ENCODE measurements at places on chromosomes 2 and 18.

- DNase-seq = no peak
Measured at GRCh38 chr2:233101816-233102215, 41.7 kb downstream of the INPP5D start.

GRCh38 chr2:171271971-171272436, 111.3 kb upstream of the TLK1 start:
- DNase-seq = no peak

DNA sequence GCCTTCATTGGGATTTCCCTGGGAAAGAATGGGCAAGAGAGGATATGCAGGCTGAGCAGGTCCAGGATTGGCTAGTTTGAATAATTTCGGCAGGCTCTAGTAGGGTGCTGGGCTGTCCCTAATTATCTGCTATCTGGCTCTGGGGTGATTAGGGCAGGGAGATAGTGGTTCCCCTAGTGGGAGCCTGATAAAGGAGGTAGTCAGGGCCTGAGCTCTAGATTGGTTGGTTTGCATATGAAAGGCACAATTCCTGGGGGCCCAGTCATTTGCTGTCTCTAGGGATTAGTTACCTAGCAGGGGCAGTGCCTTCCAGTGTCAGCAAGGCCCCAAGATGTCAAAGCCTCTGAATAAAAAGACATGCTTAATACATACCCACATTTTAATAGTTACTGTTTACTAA, 690.1 kb upstream of the KLHL29 start:
- DNase-seq = no peak

- peak; percentile 63 for DNase-seq
Measured at GRCh38 chr18:12658426-12659138, 675 bp upstream of the SPIRE1 start.

- DNase-seq = no peak
Measured at GRCh38 chr18:32998285-32998684, 225.5 kb upstream of the KLHL14 start.

- no peak for DNase-seq
Measured at GRCh38 chr2:48852938-48853337, 97.4 kb upstream of the LHCGR start.

- DNase-seq = no peak
Measured at GRCh38 chr2:85872536-85873161, 16.1 kb downstream of the ST3GAL5 start.

DNA sequence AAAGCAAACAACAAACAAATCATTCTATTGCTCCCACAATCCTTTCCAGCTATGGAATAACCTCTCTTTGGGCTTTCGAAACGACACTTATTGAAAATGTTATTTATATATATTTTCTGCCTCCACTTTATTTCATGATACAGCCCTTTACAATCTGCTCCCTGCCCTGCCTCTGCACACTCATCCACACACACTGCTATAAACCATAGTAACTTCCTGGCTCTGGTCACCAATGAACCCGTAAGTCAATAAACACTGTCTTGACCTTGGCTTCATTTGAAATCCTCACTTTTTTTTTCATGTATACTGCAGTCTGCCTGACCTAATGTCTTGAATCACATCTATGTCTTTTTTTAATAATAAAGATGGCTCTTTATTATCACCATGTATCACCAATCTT, 161.5 kb downstream of the SLC39A10 start:
- DNase-seq = no peak

- DNase-seq = no peak
Measured at GRCh38 chr2:235265348-235265965, 228.4 kb upstream of the AGAP1 start.

GRCh38 chr2:196275646-196276352, 104.4 kb upstream of the STK17B start:
- no peak for DNase-seq

DNA sequence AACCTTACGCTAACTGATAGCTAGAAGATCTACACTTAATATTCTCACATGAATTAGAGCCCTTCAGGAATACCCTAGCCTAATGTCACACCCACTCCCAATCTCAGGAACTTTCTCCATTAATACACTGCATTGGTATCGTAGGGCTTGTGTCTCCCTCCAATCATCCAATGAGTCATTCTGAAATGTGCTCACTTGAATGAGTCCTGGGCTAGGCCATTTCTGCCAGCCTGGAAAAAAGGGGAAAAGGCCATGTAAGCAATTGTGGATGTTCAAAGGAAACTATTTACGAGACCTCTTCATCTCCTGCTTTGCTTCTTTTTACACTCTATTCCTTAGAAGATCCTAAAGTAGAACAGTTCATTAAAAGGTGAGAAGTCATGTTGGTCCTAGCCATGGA, 18.8 kb downstream of the ZEB2 start:
- DNase-seq = no peak

DNA sequence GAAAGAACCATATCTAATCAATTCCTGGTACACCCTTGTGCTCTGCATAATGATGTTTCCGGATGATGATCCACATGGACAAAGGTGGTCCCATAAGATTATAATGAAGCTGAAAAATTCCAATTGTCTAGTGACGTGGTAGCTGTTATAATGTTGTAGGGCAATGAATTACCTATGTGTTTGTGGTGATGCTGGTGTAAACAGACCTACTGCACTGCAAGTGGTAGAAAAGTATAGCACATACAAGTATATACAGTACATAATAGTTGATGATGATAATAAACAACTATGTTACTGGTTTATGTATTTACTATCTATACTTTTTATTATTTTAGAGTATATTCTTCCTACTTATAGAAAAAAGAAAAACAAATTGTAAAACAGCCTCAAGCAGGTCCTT, 8.4 kb downstream of the DGKD start:
- DNase-seq = no peak

DNA sequence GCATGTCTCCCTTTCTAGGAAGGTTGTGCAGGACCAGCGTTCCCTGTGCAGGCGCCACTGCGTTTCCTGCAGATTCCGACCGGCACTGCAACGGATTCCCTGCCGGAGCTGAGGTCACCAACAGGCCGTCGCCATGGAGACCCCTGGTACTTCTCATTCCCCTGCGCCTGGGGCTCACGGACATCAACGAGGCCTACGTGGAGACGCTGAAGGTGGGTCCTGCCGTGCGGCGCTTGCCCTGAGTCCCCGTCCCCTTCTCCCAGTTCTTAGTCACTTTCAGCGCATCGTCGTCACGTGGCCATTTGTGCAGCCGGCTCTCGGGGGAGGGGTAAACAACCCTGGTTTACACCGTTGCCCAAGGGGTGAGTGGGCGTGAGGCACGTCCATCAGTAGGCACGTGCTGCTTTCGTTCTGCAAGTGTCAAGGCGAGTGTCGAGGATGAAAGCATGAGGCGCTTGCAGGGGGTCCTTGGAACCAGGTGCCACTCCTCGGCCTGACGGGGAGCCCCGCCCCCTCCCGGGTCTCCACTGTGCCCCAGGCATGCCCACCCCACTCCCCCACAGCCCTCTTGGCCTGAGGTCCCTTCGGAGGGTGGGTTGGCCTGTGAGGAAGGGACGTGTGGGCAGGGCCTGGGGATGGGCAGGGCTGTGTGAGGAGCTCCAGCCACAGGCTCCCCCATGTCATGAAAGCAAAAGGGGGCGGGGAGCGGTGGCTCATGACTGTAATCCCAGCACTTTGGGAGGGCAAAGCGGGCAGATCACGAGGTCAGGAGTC, 19.8 kb downstream of the DTYMK start:
- no peak for DNase-seq

- no peak for DNase-seq
Measured at GRCh38 chr2:165720511-165720910, 73.5 kb downstream of the GALNT3 start.

GRCh38 chr2:170271340-170271739, 93.4 kb downstream of the MYO3B start:
- no peak for DNase-seq

GRCh38 chr2:173353556-173353955, 1.1 kb upstream of the CDCA7 start:
- no peak for DNase-seq

DNA sequence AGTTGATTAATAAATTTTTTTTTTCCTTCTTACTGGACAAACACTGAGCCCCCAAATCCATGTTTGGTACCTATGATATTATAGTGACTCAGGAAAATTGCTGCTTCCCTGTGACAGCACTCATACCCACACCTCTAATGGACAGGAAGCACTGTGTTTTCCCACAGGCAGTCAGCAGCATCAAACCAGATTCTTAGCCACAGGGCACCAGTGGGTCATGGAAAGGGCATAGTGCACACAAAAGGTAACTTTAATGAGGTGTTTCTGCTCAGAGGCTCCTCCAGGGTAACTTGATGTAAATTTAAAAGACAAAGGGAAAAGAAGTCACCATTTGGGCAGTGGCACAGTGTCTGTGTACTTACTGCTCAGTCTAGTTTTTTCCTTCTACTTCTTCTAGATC, 34.1 kb downstream of the SERPINB11 start:
- DNase-seq = no peak

GRCh38 chr2:133674433-133675331, 106.4 kb upstream of the NCKAP5 start:
- DNase-seq = peak; percentile 86

GRCh38 chr18:50061876-50062517, 132.9 kb downstream of the MYO5B start:
- DNase-seq = no peak

- DNase-seq = no peak
Measured at GRCh38 chr2:152541712-152542111, 175.5 kb downstream of the PRPF40A start.

DNA sequence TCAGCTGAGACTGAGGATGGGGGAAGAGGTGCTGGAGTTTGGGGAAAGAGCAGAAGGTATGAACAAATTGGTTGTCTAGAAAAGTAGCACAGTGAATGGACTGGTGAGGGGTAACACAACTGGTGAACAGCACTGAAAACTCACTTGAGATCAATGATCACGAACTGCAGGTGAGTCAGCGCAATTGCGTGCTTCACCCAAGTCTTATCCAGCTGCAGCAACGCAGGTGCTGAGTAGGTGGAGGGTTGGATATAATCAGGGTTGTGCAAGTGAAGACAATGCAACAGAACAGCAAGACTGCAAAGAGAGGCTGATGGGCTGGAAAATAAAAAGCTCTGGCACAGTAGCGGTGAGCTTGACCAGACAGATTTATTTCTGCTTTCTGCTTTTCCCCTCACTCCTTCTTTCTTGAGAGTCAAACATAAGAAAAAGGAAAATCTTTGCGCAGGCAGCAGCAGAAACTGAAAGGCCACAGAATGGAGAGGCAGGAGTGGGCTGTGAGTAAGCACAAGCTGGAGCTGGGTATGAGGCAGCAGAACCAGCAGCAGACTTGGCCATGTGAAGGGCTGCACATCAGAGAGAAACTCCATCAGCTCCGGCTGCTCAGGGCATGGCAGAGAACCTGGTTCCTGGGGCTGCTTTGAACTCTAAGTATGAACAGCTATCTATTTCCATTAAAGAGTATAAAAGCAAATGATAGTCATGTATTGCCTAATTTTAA, 99.4 kb upstream of the ARL5A start:
- DNase-seq = peak; percentile 70

- DNase-seq = peak; percentile 61
Measured at GRCh38 chr2:127645395-127646291, at the start of gene GPR17. GPR17 (plus strand) TSS chr2:127646153; CDS start chr2:127650736, 4,583 bp downstream.

- DNase-seq = no peak
Measured at GRCh38 chr2:158735822-158736580, 59.1 kb upstream of the DAPL1 start.

DNA sequence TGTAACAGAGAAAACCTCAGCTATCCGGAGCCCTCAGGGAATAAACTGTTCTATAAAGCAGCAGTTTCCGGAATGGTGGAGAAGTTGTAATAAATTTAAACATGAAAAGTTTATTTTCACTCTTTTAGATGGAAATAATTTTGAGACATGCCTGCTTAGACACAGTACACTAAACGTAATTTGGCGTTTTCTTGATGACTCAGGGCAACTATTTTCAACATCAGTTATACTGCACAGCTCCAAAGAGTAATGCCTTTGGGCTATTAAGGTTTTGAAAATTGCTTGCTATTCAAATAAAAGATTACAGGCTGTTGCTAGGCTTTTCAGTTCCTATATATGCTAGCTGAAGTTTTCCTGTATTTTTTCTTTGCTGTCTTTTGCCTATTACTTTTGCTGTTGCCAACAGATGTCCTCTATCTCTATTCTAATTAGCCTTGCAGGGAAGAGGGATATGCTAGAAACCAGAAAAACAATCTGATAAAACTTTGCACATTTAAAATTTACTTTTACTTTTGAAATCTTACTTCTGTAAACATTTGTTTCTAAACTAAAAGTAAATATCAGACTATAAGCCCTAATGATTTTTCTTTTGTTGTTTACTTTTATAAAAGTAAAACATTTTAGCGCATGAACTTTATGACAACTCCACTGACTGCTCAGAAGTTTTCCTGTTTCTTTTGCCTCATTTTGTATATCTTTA, 113.4 kb upstream of the WDSUB1 start:
- DNase-seq = no peak

GRCh38 chr18:39909706-39910105, 2045.3 kb upstream of the PIK3C3 start:
- DNase-seq = no peak

DNA sequence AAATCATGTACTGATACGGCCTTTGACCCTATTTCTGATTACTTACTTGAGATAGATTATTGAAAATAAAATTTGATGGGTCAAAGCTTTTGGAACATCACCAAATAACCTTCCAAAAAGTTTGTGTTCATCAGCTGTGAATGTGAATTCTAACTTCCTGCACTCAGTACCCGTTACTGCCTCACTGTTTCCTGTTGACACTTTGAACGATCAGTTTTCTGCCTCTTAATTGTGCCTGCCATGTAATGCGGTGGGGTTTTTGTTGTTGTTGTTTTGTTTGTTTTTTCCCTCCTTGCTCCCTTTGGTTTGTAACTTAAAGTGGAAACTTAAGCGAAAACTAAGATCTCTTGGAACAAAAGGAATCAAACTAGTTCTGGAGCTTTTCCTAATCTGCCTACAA, 18.9 kb downstream of the ATG16L1 start:
- no peak for DNase-seq

GRCh38 chr2:152395572-152395971, 60.6 kb downstream of the FMNL2 start:
- DNase-seq = no peak

- no peak for DNase-seq
Measured at GRCh38 chr2:197575987-197576386, 60.1 kb downstream of the MOB4 start.

DNA sequence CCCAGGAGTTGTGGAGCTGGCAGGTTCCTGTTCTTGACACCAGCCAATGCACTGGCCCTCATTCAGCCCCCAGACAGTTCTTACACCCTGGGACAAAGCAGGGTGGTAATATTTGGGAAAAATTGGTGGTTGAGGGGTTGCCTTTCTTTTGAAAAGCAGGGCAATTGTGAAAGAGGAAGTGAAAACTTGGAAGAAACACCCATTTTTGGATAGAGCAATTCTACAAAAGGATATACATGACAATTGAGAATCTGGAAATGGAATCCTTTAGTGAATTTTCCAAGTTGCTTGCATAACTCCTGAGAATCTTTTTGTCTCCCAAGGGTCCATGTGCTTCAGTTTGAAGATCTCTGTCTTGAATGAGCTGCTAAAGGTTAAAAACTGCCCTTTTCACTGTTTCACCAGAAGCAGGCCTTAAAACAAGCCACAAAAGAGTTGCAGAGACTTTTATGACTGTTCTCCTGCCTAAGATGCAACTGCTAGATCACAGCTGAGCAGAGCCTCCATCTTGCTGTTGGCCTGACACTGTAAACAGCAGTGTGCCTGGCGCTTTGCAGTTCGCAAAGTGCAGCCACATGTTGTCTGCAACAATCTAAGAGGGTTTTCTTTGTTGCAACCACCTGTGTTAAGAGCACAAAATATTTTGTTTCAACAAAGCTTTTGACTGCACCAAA, 11.8 kb downstream of the COL4A4 start:
- no peak for DNase-seq

GRCh38 chr2:211836409-211836808, 702.2 kb downstream of the ERBB4 start:
- DNase-seq = no peak
